ENCODE measurements at places on chromosomes 3 and 15.

- DNase-seq: no peak
These were observed 48.7 kb downstream of the PRICKLE2 start for GRCh38 chr3:64176461-64176996.

- DNase-seq: no peak
These were observed 35.4 kb downstream of the CP start for GRCh38 chr3:149186219-149186618.

DNA sequence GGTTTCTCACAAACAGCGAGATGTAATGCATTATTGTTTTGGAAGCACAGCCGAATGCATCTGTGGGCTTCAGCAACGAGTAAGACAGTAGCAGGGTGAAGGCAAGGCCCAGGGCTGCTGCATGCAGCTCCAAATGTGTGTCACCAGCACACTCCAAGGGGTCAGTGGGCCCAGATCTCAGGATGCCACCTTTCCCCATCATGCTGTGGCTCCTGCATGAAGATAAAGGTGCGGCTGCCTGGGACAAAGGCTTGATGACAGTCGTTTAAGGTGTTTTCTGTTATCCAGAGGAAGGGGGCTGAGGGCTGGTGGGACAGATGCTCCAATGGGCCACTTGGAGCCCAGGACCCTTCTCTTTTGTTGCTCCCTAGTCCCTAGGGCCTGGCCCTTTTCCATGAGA lies 13.2 kb downstream of the C3orf22 start:
- no peak for DNase-seq

DNA sequence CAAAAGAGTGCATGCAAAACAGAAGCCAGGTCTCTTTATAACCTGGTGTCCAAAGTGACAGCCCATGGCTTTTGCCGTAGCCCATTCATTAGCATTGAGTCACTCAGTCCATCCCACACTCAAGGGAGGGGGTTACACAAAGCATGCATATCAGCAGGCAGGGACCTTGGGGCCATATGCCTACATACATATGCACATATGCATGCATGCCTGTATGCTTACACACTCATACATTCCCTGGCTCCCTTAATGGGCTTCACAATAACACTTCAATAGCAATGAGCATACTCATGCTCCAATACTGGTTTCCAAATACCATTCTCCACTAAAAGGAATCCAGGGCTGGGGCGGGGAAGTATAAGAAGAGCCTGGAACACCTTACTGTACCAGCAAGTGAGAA lies 22.0 kb downstream of the TRPM1 start:
- DNase-seq: no peak

GRCh38 chr3:15387735-15388134 lies 39.6 kb downstream of the METTL6 start:
- no peak for DNase-seq

Data from NAMALWA (cell line).